Fibroblast of lung (primary cell): ENCODE measurements at places on chromosomes 1 and 21. TPM values are rescaled to one million over a fixed set of nuclear protein-coding genes. Genes with fewer than 3 reads are reported as not detected.

CFH gene
- total RNA-seq = 146 and 237 TPM in 2 replicates

IFI44L gene
- 2.1 TPM in 2 replicates for total RNA-seq

PCBP3 gene
- 1.7 and 5.1 TPM in 2 replicates for total RNA-seq

PTCH2 gene
- total RNA-seq = 0.50 TPM in 1 of 2 replicates, not detected in the other

DNA sequence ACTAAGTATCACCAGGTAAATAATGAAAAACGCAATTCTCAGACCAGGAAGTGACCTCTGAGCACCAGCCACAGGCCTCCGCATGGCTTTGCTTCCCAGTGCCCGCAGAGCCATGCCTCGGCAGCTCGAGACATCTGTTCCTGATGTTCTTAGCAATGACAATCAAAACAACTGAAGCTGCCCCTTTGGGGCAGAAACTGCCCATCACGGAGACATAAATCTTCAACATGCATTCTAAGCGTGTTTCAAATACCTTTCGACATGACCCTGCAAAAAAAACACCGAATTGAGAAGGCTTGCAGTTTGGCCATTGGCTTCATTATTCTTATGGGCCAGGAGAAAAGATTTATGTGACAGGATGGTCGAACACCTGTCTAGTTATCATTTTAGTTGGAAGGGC lies 5.8 kb upstream of the RAP1GAP start:
- H3K4me3 ChIP-seq = no peak overlapping the region
- no peaks in the 10 kb centered on the region for H3K4me1 ChIP-seq
- no peak overlapping the region for H3K27ac ChIP-seq
- no peak for DNase-seq

DNA sequence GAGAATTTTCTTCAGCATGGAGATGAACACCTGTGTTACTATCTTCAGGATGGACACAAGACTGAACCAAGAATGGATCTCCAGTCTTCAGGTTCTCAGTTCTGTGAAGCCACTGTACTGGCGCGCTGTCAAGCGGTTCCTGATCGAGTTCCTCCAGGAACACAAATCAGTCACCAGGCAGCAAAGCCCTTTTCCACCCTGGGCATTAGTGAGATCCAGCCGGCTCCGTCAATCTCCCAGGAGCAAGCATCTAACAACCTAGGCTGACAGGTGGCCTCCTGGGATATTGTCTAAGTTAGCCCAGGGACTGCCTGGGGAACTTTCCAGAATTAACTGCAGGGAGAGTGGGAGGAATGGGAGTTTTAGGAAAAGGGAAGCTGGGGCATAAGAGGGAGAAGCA lies 9.7 kb upstream of the IGFN1 start:
- no peak overlapping the region for H3K4me3 ChIP-seq
- DNase-seq = no peak
- no peak overlapping the region for H3K27ac ChIP-seq
- peaks cover 5% of the 10 kb centered on the region for H3K4me1 ChIP-seq
- H3K36me3 ChIP-seq = no peaks in the 10 kb centered on the region
- H3K27me3 ChIP-seq = peaks cover 12% of the 10 kb centered on the region

- no peak overlapping the region for H3K27ac ChIP-seq
- H3K27me3 ChIP-seq = no peaks in the 10 kb centered on the region
- DNase-seq = no peak
- no peak overlapping the region for H3K4me3 ChIP-seq
Measured at GRCh38 chr21:35373998-35374397, 324.9 kb upstream of the RUNX1 start.

- no peaks in the 10 kb centered on the region for H3K36me3 ChIP-seq
- DNase-seq = no peak
- H3K4me1 ChIP-seq = peaks cover 2% of the 10 kb centered on the region
- H3K27ac ChIP-seq = no peak overlapping the region
Measured at GRCh38 chr1:170071378-170071777, 3.1 kb downstream of the KIFAP3 start.

- no peak overlapping the region for H3K4me3 ChIP-seq
- H3K27ac ChIP-seq = no peak overlapping the region
- no peak for DNase-seq
- no peaks in the 10 kb centered on the region for H3K27me3 ChIP-seq
Measured at GRCh38 chr1:164928232-164928812, 369.3 kb downstream of the PBX1 start.

GRCh38 chr1:2050793-2051682 lies 827 bp downstream of the PRKCZ start:
- no peaks in the 10 kb centered on the region for H3K4me1 ChIP-seq
- DNase-seq = no peak
- no peaks in the 10 kb centered on the region for H3K36me3 ChIP-seq

- peak; percentile 95 for DNase-seq
- H3K4me3 ChIP-seq = no peak overlapping the region
- H3K36me3 ChIP-seq = no peaks in the 10 kb centered on the region
- H3K27ac ChIP-seq = peak overlapping the region; percentile 67
Measured at GRCh38 chr1:245771511-245772281, 616.9 kb downstream of the KIF26B start.

GRCh38 chr1:198543670-198544260 lies 3.3 kb upstream of the ATP6V1G3 start:
- DNase-seq = no peak
- no peaks in the 10 kb centered on the region for H3K36me3 ChIP-seq
- no peaks in the 10 kb centered on the region for H3K27me3 ChIP-seq
- H3K4me3 ChIP-seq = no peak overlapping the region
- H3K27ac ChIP-seq = no peak overlapping the region

DNA sequence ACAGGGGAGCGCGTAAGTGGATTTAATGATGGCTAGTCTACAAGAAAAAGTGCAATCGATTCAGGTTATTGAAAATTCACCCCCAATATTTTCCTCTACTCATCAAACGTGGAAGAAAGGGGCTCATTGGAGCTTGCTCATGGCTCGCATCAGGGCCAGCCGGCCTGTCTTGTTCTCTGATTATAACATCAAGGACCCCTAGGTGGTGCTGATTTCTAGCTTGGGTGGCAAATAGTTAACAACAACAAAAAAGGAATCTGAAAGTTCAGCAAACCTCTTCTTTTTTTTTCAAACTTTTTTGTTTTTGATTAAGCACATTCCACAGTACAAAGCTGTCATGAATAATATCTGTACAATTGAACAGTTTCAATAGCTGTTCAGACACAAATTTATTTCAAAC lies 35.8 kb upstream of the SOD1 start:
- no peaks in the 10 kb centered on the region for H3K36me3 ChIP-seq
- H3K27me3 ChIP-seq = no peaks in the 10 kb centered on the region
- no peak overlapping the region for H3K27ac ChIP-seq
- H3K4me3 ChIP-seq = no peak overlapping the region
- H3K4me1 ChIP-seq = no peaks in the 10 kb centered on the region

DNA sequence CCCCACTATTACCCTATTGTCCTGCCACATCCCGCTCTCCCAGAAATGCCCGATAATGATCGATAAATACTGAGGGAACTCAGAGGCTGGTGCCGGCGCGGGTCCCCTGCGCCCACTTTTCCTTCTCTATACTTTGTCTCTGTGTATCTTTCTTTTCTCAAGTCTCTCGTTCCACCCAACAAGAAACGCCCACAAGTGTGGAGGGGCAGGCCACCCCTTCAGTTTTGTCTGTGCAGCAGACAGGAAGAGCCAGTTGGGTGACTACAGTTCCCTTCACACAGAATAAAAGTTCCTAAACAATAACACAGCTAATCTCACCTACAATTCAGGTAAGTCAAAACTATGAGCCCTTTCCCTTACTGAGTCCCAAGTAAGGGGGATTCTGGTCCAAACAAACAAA lies 423.7 kb downstream of the SMYD3 start:
- no peaks in the 10 kb centered on the region for H3K27me3 ChIP-seq
- H3K4me1 ChIP-seq = no peaks in the 10 kb centered on the region
- H3K27ac ChIP-seq = no peak overlapping the region
- H3K4me3 ChIP-seq = no peak overlapping the region
- no peaks in the 10 kb centered on the region for H3K36me3 ChIP-seq

DNA sequence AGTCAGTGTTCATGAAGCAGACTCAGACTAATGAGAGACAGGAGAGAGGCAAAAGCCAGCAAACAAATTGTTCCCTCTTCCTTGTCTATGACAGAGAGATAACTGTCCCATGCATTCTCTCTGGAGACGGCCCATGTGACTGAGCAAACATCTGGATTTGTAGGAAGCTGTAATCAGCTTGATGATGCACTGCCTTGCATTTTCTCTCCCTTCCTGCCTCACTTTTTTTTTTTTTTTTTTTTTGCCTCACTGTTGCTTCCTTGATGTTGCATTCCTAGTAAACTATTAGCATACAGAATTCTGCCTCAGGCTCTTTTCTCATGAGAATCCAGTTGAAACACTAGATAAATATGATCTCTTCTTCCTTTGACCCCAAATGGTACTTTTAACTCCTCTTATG lies 134.5 kb downstream of the HHIPL2 start:
- no peak overlapping the region for H3K4me3 ChIP-seq
- H3K4me1 ChIP-seq = no peaks in the 10 kb centered on the region
- no peaks in the 10 kb centered on the region for H3K27me3 ChIP-seq
- no peak overlapping the region for H3K27ac ChIP-seq
- DNase-seq = no peak

- H3K4me1 ChIP-seq = no peaks in the 10 kb centered on the region
- no peak overlapping the region for H3K4me3 ChIP-seq
- no peak overlapping the region for H3K27ac ChIP-seq
- DNase-seq = no peak
Measured at GRCh38 chr1:18239671-18240070, 132.1 kb downstream of the IGSF21 start.

DNA sequence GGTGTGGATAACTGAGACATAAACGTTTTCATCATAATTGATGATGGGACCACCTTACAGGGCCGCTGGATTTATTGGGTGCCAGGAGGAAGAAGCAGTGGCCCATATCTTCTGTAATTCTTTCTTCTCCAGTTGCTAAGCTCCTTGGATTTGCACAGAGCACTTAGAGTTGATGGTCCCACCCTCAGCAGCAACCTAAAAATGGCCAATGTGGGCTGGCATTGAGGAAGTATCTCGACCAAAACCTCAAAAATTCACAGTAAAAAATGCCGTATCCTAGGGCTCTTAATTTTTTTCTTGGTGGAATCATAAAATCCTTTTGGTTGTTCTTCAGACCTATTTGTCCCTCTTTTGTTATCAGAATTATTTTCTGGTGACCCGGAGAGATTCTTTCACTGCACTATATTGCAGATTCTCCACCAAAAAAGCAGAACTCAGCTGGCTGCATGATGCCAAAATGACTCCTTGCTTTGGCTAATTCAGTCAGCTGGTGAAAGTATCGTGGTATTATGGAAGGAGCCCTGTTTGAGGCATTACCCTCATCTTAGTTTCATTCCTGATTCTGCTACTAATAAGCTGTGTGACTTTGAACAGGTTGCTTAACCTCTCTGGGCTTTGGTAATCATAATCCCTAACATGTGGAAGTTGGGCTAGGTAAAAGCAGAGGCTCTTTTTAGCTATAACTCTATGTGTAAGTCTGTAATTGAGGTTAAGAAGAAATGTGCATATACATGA lies 27.6 kb downstream of the KIRREL1 start:
- no peaks in the 10 kb centered on the region for H3K36me3 ChIP-seq
- no peak for DNase-seq
- H3K4me1 ChIP-seq = peaks cover 66% of the 10 kb centered on the region

- H3K4me1 ChIP-seq = no peaks in the 10 kb centered on the region
- H3K27ac ChIP-seq = no peak overlapping the region
- H3K4me3 ChIP-seq = no peak overlapping the region
- no peak for DNase-seq
- no peaks in the 10 kb centered on the region for H3K36me3 ChIP-seq
- H3K27me3 ChIP-seq = peaks cover 9% of the 10 kb centered on the region
Measured at GRCh38 chr1:153365696-153366095, 8.0 kb downstream of the S100A9 start.

DNA sequence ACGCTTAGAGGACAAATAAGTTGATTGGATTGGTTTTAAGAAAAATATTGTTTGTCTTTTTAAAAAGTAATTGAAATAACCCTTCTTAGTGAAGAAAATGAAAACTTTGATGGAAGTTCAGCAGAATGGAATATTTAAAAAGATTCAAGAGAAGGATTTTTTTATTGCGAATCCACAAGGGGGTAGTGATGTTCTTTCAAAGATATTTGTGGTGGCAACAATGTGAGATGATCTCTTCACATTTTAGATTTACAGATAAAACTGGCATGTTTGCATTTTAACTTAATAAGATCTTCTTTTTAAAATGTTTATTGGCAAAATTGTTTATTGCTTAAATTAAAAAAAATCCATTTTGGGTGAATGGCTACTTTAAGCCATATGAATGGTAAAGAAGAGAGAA lies 8.9 kb downstream of the CAMTA1 start:
- H3K27me3 ChIP-seq = no peaks in the 10 kb centered on the region
- no peaks in the 10 kb centered on the region for H3K36me3 ChIP-seq
- H3K4me1 ChIP-seq = peaks cover 2% of the 10 kb centered on the region
- no peak overlapping the region for H3K4me3 ChIP-seq
- peak; percentile 55 for DNase-seq

DNA sequence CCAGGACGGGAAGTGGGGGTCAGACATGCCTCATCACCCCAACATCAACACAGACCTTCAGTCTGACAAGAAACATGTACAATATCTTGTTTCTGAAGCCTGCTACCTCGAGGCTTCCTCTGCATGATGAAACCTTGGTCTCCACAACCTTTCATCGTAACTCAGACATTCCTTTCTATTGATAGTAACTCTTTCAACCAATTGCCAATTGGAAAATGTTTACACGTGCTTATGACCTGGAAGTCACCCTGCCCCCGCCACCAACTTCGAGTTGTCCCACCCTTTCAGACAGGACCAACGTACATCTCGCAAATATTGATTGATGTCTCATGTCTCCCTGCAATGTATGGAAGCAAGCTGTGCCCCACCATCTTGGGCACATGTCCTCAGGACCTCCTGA lies 159.5 kb downstream of the ETS2 start:
- H3K36me3 ChIP-seq = no peaks in the 10 kb centered on the region
- H3K27me3 ChIP-seq = no peaks in the 10 kb centered on the region
- no peak overlapping the region for H3K4me3 ChIP-seq
- DNase-seq = no peak
- H3K27ac ChIP-seq = peak overlapping the region; percentile 67
- peaks cover 8% of the 10 kb centered on the region for H3K4me1 ChIP-seq

- H3K27me3 ChIP-seq = no peaks in the 10 kb centered on the region
- no peaks in the 10 kb centered on the region for H3K36me3 ChIP-seq
- H3K4me1 ChIP-seq = no peaks in the 10 kb centered on the region
- no peak overlapping the region for H3K4me3 ChIP-seq
- no peak for DNase-seq
Measured at GRCh38 chr1:203492082-203492747, 1.7 kb upstream of the OPTC start.

GRCh38 chr1:2174348-2175054 lies 20.1 kb downstream of the FAAP20 start:
- DNase-seq = peak; percentile 58
- no peaks in the 10 kb centered on the region for H3K4me1 ChIP-seq
- peak overlapping the region; percentile 28 for H3K4me3 ChIP-seq
- no peaks in the 10 kb centered on the region for H3K27me3 ChIP-seq
- no peaks in the 10 kb centered on the region for H3K36me3 ChIP-seq
- no peak overlapping the region for H3K27ac ChIP-seq

DNA sequence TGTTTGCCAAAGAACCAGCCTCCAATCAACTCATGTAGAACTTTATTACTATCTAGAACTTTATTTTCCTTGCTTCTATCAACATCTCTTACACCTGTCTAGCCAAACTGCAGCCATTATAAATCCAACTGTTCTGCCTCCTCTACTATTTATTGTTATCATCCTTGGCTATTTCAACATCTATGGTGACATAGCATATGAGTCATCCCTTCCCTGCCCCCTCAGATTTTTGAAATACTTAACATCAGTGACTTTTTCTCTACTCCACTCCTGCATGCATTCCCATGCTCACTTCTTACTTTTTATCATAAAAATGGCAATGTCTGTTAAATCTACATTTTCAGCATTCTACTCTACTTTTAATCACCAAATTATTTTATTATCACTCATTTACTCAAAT lies 544.9 kb upstream of the NEGR1 start:
- DNase-seq = peak; percentile 36
- H3K36me3 ChIP-seq = no peaks in the 10 kb centered on the region
- no peak overlapping the region for H3K27ac ChIP-seq
- H3K4me1 ChIP-seq = no peaks in the 10 kb centered on the region
